HCT116 (cell line): ENCODE measurements at places on chromosomes 6 and 20.

GRCh38 chr20:61723529-61724257 is 342.0 kb downstream of the TAF4 start:
- DNase-seq, result no peak

DNA sequence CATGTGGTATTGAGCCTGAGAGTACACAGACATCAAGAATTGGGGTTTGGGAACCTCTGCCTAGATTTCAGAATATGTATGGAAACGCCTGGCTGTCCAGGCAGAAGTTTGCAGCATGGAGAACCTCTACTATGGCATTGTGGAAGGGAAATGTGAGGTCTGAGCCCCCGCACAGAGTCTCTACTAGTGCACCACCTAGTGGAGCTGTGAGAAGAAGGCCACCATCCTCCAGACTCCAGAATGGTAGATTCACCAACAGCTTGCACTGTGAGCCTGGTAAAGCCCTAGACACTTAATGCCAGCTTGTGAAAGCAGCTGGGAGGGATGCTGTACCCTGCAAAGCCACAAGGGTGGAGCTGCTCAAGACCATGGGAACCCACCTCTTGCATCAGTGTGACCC is 658.2 kb downstream of the HACE1 start:
- no peak for DNase-seq

DNA sequence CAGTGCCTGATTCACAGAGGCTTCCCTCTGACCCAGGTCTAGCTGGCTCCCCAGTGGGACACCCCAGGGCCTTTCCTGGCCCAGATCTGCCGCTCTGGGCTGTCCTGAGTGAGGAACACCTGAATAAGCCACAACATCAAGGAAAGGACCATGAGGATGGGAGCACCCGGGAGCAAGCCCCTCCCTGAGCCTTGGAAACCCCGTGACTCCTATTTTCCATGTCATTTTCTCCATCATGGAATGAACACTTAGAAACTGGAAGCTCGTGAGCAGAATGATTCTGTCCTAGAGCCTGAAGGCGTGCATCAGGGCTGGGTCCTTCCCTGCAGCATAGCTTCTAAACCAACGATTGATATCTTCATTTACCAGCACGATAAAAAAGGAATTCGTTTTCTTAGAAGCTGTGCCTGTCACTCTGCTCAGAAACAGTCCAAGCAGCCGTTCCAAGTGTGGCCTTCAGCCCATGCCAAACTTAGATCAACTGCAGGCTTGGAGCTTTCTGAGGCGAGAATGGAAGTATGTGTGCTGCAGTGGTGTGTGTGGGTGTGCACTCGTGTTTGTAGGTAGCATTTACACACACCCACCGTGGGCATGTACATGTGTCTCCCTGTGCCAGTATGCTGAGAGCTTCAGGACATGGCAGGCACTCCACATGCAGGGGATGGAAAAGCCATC is 83.2 kb upstream of the FOXC1 start:
- DNase-seq, result no peak

GRCh38 chr6:127968394-127968793 is 67.5 kb upstream of the THEMIS start:
- DNase-seq, result no peak

DNA sequence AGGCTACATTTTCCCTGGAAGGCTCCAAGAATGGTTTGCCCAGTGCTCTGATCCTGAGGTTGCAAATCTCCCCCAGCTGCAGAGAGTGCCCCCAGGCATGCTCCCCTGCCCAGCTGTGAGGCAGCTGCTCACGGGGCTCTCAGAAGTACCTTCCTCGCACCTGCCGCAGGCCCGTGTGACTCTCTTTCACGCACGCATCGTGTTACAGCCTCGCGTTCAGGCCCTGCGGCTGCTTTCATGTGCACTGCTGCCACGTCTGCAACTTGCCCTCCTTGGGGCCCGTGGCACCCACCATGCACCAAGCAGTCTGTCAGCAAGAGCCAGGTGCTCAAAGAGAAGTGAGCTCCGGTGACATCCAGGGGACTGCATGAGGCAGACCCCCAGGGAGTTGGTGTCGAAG is 28.6 kb upstream of the SPO11 start:
- no peak for DNase-seq

DNA sequence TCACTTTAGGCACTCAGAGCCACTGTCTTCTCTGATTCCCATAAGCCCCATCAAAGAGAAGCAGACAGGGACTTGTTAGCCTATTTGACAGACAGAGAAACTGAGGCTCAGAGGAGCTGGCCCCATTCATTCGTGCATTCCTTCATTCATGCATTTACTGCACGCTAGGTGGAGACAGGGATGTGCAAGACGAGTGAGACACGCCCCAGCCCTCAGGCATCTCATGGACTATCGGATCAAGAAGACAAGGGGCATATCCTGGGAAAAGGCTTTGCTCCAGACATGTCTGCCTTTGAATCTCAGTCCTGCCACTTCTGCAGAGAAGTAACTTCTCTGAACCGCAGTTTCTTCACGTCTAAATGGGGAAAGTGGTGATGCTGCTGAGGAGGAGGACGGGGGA is 54.1 kb downstream of the BPIFB1 start:
- DNase-seq, result no peak

- DNase-seq, result no peak
These were observed 68.9 kb upstream of the TULP1 start for GRCh38 chr6:35581633-35582032.

DNA sequence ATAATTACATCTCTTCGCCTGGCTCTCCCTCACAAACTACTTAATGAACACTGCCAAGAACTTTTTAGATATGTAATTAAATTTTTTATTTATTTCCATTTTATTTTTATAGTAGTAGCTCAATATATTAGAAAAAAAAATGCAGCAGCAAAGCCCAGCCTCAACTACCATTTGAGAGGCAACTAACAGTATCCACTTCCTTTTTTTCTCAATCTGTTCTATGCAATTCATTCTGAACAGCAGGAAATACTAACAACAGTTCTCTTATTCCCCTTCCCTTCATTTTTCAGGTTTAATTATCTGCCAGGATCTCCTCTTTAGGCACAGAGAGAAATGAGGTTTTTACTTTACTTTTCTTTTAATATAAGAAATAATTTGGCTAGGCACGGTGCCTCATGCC is 112.7 kb downstream of the ZNF217 start:
- DNase-seq, result no peak

DNA sequence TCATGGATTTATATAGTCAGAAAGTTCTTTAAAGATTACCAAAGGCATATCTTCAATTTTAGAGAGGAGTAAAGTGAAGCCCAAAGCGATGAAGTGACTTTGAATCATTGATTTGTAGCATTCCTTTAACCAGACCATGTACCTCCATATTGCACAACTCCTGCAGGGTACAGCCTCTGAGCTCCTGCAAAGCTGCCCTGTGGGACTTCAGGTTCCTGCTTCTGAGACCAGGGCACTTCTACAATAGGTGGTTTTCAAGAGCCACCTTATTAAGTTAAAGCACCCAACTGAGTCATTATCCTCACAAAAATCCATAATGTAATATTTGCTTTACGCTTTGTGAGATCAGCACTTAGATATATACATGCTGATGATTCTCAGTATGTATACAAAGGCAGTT is 270.7 kb upstream of the RGS17 start:
- no peak for DNase-seq

GRCh38 chr6:112620812-112621569 is 273.9 kb downstream of the RFPL4B start:
- no peak for DNase-seq

- no peak for DNase-seq
These were observed 125.4 kb downstream of the ADGRB3 start for GRCh38 chr6:68760485-68760884.

GRCh38 chr6:12709116-12709515 is 7.5 kb upstream of the PHACTR1 start:
- no peak for DNase-seq

GRCh38 chr6:108667993-108668392 is 107.3 kb downstream of the FOXO3 start:
- no peak for DNase-seq

DNA sequence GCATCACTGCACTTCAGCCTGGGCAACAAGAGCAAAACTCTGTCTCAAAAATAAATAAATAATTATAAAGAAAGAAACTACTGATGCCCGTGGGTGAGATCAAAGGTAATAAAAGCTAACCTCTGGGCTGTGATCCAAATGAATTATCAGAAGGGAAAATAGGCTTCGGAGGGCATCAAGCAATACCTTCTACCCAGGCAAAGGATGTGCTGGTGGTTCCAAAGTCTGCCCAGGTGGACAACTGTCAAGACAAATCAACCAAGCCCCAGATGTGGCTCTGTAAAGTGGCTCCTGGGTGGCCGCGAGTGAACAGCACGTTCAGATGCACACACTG is 95.6 kb downstream of the SCML4 start:
- no peak for DNase-seq

GRCh38 chr20:8005033-8005432 is 14.5 kb downstream of the TMX4 start:
- no peak for DNase-seq

DNA sequence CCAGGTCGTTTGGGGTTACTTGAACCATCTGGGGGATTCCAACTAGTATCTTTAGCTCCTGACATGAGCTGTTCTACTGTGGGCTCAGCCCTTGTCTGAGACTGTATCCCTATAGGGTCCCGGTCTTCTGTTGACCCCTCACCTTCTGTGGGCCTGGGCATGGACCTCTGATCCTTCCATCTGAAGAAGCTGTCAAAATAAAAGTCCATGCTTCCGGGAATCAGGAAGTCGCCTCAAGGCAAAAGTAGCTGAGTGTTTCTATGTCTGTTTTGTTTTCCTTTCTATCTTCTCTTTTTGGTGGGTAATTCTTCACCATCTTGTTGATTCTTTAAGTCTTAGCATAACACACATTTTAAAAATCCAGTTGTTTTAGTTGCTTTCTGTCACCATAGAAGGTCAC is 30.3 kb downstream of the ITPR3 start:
- no peak for DNase-seq

GRCh38 chr20:10309326-10309725 is 90.7 kb downstream of the SNAP25 start:
- DNase-seq, result no peak

GRCh38 chr6:32613475-32613874 is 23.7 kb upstream of the HLA-DQA1 start:
- no peak for DNase-seq

- no peak for DNase-seq
These were observed 22.1 kb upstream of the FOXP4 start for GRCh38 chr6:41523915-41524633.

- no peak for DNase-seq
These were observed 5.4 kb downstream of the CITED2 start for GRCh38 chr6:139369068-139369467.

DNA sequence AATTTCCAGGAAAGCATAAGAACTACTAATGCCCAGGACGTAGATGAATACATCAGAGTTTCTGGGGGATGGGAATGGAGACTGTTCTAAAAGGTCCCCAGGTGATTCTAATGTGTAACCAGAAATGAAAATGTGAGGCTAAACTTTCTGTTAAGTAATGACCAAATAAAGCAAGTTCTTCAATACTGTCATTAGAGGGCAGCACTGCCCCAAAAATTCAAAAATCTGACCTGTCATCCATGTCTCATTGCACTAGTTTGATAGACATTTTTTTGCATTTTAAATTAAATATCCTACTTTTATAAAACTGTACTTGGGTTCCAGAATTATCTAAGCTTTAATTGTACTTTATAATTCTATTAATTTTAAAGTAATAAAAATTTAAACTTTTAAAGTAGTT is 94.9 kb downstream of the RFX6 start:
- peak; percentile 54 for DNase-seq

- peak; percentile 15 for DNase-seq
These were observed 79.4 kb downstream of the SNX5 start for GRCh38 chr20:17889226-17889625.

DNA sequence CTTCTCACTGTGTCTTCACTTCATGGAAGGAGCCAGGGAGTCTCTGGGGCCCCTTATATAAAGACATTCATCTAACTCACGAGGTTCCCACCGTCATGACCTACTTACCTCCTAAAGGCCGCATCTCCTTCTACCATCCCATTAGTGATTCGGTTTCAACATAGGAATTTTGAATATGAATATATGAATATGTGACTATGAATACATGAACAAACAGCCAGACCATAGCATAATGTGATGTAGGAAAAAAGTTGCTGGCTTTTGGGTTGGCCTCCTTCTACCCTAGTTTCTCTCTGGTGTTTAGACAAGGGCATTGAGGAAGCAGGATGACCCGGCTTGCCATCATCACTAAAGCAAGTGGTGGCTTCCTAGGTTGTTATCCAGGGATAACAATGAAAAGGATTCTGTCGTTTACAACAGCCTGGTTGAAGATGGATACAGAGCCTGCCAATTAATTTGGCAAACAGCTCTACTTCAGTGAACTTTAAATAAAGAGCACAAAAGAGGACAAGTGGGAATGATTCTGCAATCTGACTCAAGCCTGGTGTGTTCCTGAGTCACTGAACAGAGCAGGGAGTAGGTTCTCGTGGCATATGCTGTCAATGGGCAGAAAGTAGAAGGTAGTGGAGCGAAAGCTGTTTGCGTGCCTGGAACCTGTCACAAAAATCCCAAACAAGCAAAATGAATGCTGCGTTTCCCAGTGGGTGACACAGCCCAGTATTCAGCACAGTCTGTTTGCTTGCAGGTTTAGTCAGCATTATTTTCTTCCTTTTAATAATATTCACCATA is 44.0 kb upstream of the DOK5 start:
- DNase-seq, result no peak

DNA sequence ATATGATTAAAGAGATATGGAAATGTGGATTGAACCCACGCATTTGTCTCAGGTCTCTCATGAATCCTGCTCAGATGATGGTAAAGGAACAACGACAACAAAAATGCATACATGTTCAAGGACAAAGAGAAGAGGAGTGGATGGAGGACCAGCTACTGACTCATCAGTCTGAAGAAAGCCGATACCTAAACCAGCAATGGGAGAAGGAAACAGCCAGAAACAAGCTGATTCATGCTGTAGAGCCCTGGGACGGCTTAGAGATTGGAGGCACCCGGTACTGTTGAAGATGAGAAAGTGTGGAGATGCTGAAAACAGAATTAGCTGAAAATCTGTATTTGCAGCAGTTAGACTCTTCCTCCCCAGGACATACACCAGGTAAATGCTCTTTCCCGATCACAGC is 14.4 kb upstream of the RIPPLY2 start:
- DNase-seq, result no peak

- no peak for DNase-seq
These were observed 94.3 kb upstream of the NKX2-2 start for GRCh38 chr20:21607971-21608725.

DNA sequence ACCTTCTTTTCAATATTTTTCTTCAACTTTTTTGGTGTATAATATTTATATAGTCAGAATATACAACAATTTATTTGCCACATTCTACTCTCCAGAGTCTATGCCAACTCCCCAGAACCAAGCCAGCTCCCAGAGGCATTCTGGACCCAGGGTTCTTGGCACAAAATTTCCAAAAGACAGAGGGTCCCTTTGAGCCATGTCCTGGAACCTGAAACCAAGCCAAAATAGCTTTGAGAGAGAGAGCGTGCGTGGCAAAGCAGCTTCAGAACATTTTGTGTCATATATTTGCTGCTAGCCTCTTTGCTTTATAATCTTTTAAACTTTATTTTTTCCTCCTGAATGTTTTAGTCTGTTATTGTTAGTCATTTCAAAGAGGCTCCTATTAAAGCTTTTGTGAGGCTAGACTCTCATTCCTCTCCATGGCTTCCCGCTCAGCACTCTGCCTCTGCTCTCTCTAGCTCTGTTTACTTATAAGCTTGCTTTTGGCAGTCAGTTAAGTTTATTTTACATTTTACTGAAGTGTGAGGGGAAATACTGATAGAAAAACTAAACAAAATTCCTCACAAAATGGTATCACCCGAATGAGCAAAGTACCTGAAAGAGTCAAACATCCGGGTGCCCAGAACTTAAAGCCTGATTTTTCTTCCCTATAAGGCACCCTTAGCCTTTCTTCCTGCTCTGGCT is 605.1 kb upstream of the ID4 start:
- DNase-seq, result no peak

GRCh38 chr6:117389227-117390057 is 36.3 kb downstream of the ROS1 start:
- DNase-seq, result no peak
